ENCODE measurements at places on chromosomes 6 and 20.

DNA sequence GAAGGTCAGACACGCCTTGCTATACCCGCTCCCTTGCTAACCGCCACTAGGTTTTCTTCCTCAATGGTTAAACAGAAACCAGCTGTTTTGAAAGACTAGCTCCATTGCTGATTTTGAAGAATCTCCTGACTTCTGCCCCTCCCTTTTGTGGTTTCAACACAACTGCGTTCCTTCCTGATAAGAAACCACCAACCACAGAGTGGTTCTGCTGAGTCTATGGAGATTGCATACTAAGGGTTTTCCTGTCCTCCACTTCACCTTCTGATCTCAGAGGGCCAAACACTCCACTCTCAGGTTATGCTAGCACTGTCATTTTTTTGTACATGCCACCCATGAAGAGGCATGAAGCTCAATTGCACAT lies 207.9 kb downstream of the MYLK4 start:
- DNase-seq: no peak

GRCh38 chr6:137637121-137637520 lies 142.9 kb upstream of the OLIG3 start:
- DNase-seq: no peak

DNA sequence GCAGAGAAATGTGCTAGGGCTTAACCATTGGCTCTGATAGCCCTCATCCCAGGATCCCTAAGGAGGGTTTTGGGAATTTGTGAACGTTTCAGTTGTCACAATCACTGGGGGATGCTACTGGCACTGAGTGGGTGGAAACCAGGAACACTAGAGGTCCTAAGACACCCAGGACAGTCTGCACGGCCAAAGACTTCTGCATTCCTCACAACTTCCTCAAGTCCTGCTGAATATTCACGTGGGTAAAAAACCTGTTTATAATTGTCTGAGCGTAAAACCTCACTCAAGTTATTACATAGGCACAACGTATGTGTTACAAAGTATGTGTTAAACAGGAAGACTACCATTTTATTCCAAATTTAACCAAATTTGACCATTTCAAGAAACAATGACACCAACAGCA lies 52.4 kb downstream of the GMDS start:
- DNase-seq: no peak

DNA sequence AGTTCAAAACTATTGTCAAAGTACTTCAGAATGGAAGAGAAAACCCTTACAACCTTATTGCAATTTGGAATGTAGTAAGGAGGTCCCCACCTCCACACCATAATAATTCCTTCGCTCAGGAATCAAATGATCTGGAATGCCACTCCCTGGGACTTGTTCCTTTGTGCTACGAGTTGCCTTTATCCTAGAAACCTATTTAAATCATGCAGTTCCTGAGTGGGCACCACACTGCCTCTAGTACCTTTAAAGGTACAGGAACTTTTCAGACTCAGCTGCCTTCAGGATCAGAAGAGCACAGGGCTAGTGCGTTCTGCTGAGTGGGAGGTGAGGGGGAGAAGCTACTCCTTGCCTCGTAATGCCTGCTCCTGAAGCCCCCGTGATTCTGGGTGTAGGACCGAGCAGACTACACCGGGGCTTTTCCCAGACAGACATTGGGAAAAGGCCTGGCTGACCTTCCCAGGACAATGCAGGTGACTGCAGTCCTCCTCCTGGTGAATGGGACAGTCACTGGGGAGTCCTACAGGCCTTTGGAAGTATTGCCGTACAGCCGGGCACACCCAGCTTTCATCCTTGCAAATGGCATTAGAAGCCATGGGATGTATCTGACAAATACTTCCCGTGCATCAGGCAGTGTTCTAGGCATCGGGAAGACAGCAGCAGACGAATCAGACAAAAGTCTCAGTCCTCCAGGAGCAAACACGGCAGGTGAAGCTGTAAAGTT lies 11.8 kb upstream of the TUBB2B start:
- DNase-seq: no peak

GRCh38 chr20:63087236-63087871 lies 80.6 kb upstream of the BHLHE23 start:
- no peak for DNase-seq

GRCh38 chr20:16171180-16171579 lies 402.1 kb downstream of the KIF16B start:
- DNase-seq: no peak

DNA sequence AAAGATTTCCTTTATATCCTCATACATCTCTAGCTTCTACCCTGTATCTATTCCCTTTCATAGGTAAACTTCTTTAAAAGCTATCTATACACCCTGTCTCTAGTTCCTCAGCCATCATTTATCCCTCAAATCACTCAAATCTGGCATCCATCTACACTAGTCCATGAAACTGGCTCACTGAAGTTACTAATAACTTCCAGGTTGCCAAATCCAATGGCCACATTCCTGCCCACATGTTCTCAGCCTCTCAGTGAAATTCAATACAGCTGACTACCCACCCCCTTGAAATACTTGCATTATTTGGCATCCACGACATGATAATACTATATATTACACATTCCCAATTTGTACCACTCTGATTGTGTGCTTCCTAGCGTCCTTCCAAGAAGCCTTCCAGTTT lies 8.7 kb downstream of the REPS1 start:
- DNase-seq: no peak

DNA sequence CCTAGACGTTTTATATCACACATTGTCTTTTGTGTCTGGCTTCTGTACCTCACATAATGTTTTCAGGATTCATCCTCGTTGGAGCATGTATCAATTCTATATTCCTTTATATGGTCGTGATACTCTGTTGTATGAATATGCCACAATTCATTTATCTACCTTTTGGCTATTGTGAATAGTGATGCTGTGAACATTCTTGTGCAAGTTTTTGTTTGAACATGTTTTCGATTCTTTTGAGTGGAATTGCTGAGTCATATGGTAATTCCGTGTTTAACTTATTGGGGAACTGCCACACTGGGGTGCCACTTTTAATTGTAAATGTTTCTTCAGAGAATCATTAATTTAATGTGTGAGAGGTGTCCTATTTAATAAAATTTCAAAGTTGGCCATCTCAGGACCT lies 101.2 kb downstream of the SLC35B3 start:
- no peak for DNase-seq

GRCh38 chr6:160933256-160933655 lies 58.3 kb upstream of the MAP3K4 start:
- DNase-seq: no peak

DNA sequence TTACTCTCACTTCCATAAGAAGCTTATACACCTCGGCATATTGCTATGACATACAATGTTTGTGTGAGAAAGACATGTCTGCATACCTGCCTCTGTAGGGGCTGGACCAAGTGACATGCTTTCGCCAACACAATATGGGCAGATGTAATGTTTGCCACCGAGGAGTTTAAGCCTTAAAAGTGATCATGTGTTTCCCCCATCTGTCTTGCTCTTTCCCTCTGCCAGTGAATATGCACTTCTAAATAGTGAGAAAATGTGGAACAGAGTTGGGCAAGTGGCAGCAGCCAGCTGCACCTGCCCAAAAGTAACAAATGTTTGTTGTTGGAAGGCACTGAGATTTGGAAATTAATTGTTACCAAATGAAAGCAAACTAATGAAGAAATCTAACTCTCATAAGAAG lies 274.8 kb upstream of the BTBD3 start:
- no peak for DNase-seq

GRCh38 chr6:150627585-150628025 lies 27.9 kb downstream of the PLEKHG1 start:
- DNase-seq: no peak

DNA sequence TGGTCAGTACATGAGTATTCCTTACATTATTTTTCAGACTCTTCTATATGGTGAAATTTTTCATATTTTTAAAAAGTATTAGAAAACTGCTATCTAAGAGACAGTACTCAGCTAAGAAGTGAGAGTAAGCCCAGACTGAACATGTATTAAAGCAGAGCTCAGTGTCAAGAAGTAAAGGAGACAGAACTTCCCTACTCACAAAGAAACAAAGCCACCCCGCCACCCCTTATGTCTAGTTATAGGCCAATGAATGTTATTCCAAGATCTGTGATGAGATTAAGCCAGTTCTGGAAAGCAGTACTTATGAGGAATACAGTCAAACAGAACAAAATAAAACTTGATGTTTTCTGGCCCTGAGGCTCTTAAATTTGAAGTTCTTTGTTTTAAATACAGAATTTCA lies 114.5 kb downstream of the RNGTT start:
- no peak for DNase-seq
